ENCODE measurements at places on chromosomes 4 and X. TPM values are rescaled to one million over a fixed set of nuclear protein-coding genes. Genes with fewer than 3 reads are reported as not detected.

- DNase-seq: no peak
These were observed 51.3 kb downstream of the RTL9 start for GRCh38 chrX:110409925-110410324.

Gene CLDN34
- total RNA-seq: not detected

GRCh38 chrX:46788902-46789301, 30.0 kb upstream of the SLC9A7 start:
- no peak for DNase-seq

DNA sequence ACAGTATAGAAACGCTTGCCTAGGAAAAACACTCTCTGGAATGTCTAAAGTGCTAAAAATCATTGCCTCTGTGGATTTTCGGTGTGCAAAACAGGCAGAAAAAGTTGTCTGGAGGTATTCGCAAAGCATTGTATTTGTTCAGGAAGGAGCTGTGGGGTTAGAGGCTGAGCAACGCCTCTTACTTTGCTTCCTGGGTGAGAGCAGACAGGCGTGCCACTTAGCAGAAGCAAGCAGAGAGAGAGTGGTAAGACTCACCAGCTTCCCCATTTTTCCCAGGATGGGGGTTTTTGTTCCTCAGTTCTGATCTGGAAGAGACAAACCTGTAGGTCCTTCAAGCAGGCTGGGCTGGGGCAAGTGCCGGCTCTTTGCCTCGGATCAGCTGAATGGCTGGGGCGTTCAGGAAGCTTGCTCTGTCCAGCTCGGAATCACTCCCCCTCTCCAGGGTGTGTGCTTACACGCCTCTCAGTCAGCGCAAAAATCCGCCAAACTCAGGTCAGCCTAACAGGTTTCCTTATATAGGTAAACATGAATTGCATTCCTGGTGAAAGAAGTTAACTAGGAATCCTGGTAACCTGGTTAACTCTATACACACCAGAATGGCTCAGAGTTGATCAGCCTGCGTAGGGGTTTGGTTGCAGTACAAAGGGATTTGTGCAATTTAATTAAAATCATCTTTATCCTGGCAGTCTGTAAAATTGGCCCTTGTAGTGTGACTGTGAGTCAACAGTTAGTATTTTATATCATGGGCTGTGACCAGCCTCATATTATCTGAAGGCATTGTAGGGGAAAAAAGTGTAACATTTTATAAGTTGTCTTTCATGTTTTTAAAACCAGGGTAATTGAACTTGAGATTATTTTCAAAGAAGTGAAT, 213.1 kb upstream of the MID1 start:
- DNase-seq: peak; percentile 11

DNA sequence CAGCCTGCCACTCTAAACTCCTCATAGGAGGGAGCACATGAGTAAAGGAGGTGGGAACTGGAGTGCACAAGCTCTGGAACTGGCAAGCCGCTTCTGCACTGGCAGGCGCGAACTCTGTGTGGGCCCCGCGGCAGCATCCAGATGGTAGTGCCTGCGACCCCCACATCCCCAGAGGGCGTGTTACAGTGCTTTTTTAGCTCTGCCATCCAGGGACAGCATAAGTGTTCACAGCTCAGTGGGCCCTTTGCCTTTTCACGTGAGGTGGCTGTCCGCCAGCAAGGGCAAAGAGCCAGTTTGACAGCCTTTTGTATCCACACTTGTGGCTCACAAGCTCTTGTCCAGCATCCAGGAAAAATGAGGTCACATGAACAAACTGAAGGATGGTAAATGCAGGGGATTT, 581.6 kb upstream of the DIAPH2 start:
- DNase-seq: no peak

- no peak for DNase-seq
These were observed 36.4 kb downstream of the PCDH19 start for GRCh38 chrX:100373673-100374072.

- DNase-seq: no peak
These were observed 469.9 kb downstream of the PCDH11X start for GRCh38 chrX:92249125-92249524.

GRCh38 chr4:149912000-149912399, 96.4 kb upstream of the IQCM start:
- DNase-seq: no peak

DNA sequence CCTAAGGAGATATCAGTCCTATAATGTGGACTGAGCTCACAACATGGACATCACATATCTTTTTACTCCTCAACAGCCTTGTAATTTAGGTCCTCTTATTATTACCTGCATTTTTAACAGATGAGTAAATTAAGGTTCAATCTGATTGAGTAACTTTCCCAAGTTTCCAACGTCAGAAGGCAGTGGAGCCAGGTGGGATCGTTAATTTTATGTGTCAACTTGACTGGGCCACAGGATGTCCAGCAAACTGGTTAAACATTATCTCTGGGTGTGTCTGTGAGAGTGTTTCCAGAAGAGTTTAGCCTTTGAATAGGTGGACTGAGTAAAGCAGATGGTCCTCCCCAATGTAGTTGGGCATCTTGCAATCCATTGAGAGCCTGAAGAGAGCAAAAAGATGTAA, 59.0 kb upstream of the SLIT2 start:
- no peak for DNase-seq

DNA sequence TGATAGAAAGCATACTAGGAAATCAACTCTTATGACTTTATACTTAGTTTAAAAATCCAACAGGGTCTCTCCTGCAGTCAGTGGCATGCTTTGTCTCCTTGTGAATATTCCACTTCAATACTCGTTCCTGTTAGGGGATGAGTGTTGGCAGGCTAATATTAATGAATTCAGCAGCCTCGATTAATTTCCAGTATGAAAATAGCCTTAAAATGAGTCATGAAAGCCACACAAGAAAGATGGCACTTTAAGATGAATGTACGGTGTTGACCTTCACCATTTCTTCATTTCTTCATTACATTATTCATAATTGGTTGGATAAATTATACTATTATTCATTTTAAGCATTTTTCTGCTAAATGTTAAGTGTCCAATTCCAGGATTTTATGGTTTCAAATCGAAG, 29.2 kb downstream of the GABRB1 start:
- no peak for DNase-seq

- no peak for DNase-seq
These were observed 192.0 kb upstream of the PABPC4L start for GRCh38 chr4:134393592-134393991.

DNA sequence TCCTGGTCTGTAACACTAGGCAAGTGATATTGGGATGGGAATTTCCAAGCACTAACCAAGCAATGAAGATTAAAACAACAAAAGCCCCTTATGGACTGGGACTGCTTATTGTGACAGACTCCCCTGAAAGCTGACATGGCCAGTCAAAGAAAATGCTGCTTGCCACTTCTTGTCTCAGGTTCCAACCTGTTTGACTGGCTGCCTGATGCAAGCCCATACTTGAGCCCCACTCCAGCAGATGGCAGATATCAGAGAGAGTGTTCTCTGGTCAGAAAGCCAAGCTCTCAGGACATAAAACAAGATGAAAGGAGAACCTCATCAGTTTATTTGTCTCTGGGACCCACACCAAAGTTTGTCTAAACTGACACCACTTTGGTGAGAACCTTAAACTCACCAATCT, 15.5 kb upstream of the IGBP1 start:
- no peak for DNase-seq

Gene OTC
- total RNA-seq: not detected

Gene NSG1
- total RNA-seq: 12.2 TPM

- DNase-seq: no peak
These were observed 71.7 kb downstream of the YIPF6 start for GRCh38 chrX:68570598-68570997.

- no peak for DNase-seq
These were observed 128.4 kb upstream of the TBC1D9 start for GRCh38 chr4:140884431-140885058.

GRCh38 chr4:107183155-107183774, 147.2 kb upstream of the DKK2 start:
- DNase-seq: no peak

DNA sequence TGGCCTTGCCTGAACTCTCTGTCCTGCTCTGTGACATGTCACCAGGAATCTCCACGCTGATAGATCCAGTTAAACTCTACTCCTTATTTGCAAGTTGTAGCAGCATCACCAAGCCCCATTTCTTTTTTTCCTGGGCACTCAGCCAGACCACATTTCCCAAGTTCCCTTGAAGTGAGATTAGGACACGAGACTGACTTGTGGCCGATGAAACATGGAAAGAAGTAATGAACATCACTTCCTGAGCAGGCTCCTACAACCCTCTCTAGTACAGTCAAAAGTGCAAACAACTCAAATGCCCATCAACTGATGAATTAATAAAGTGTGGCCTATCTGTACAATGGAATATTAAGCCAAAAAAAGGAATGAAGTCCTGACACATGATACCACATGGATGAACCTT, 74.6 kb downstream of the MAP3K15 start:
- DNase-seq: no peak

GRCh38 chr4:23438764-23439163, 451.1 kb downstream of the PPARGC1A start:
- no peak for DNase-seq

Gene PPBP
- total RNA-seq: 0.74 TPM

Gene PHEX
- 0.10 TPM for total RNA-seq

- no peak for DNase-seq
These were observed 27.4 kb upstream of the ARX start for GRCh38 chrX:25043192-25043591.
